Left cardiac atrium (tissue), 4 donors: ENCODE measurements at places on chromosomes 16 and 17. TPM values are rescaled to one million over a fixed set of nuclear protein-coding genes. Genes with fewer than 3 reads are reported as not detected.

GRCh38 chr16:56354746-56355145 lies 70.6 kb downstream of the AMFR start:
- DNase-seq: peak; percentile 14

GRCh38 chr17:47686664-47687327 lies 7.2 kb upstream of the TBKBP1 start:
- no peak for DNase-seq

FBXW10B gene
- total RNA-seq: 0.56 TPM

- DNase-seq: no peak
These were observed 41.8 kb downstream of the KCNJ12 start for GRCh38 chr17:21417921-21418320.

AXIN2 gene
- 28.5 TPM for total RNA-seq

DNA sequence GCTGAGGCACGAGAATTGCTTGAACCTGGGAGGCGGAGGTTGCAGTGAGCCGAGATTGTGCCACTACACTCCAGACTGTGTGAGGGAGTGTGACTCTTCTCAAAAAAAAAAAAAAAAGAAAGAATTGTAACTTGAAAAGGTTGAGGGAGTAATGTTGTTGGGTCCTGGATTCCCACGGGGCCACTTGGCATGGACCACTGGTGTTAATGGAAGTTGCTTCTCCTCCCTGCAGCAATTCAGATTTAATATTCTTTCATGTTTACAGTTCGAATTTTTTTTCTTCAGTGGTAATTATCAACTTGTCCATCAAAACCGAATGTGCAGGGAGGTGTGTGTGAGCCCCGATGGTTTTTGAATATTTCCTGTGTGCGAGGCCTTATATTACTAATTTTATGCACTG lies 7.2 kb downstream of the EPN2 start:
- no peak for DNase-seq

FNDC8 gene
- total RNA-seq: not detected

GRCh38 chr17:5861246-5861645 lies 208.9 kb upstream of the WSCD1 start:
- no peak for DNase-seq

DNA sequence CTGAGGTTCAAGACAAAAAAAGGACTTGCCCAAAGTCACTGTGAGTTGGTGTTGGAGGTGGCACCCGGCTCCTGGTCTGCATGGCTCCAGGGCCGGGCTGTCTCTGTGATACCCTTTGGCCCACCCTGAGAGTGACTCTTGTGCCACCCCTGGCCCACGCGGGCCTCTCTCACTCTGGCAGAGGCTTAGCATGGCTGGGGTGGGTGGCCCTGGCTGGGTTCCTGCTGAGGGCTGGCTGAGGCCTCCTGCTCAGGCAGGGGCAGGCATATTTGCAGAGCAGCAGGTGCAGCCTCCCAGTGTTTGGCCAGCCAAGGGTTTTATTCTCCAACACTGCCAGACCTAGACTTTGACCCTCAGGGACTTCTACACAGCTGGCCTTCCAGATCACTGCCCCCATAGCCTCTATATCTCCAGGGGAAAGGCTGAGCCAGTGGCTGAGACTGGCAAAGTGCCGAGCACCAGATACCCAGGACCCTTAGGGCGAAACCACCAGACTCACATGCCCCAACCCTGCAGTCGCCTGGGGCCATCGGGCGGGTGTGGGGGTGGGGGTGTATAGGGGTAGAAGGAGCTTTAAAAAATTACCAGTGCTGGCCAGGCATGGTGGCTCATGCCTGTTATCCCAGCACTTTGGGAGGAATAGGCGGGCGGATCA lies 21.5 kb upstream of the ADGRG1 start:
- DNase-seq: no peak

GRCh38 chr17:28675980-28676379 lies 14.0 kb downstream of the SUPT6H start:
- DNase-seq: no peak

DNA sequence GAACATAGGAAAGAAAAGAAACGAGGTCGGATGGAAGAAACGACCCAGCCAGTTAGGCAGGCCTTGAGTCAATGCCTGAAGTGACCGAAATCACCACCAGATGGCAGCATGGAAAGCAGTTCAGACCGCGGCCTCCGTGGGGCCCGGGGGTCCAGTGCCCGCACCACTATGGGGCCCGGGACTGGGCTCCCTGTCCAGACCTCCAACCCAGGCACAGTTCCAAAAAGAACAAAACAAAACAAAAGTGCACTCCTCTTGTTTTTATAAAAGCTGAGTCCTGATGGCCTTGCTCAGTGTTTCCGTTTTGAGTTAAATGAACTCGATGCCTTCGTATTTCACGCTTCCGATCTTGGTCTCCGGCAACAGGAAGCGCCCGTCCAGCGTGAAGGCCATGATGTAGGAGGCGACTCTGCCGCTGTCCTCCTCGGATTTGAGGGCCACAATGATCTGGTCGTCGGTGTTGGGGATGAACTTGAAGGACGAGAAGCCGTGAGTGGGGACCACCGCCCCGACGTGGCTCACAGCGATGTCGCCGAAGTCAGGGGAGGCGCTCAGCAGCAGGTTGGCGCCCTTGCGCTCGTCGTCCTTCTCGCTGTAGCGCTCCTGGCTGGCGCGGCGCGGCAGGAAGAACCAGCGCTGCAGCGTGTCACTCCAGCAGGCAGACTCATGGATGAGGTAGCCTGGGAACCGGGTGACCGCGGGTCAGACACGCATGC lies 13.7 kb upstream of the LGALS3BP start:
- DNase-seq: peak; percentile 76

- DNase-seq: no peak
These were observed 21.4 kb upstream of the SLC6A4 start for GRCh38 chr17:30256756-30257506.

GRCh38 chr17:4334776-4335584 lies 31.5 kb downstream of the UBE2G1 start:
- DNase-seq: no peak

LDHD gene
- 28.5 TPM for total RNA-seq
